ENCODE measurements at places on chromosomes 5 and 9.

DNA sequence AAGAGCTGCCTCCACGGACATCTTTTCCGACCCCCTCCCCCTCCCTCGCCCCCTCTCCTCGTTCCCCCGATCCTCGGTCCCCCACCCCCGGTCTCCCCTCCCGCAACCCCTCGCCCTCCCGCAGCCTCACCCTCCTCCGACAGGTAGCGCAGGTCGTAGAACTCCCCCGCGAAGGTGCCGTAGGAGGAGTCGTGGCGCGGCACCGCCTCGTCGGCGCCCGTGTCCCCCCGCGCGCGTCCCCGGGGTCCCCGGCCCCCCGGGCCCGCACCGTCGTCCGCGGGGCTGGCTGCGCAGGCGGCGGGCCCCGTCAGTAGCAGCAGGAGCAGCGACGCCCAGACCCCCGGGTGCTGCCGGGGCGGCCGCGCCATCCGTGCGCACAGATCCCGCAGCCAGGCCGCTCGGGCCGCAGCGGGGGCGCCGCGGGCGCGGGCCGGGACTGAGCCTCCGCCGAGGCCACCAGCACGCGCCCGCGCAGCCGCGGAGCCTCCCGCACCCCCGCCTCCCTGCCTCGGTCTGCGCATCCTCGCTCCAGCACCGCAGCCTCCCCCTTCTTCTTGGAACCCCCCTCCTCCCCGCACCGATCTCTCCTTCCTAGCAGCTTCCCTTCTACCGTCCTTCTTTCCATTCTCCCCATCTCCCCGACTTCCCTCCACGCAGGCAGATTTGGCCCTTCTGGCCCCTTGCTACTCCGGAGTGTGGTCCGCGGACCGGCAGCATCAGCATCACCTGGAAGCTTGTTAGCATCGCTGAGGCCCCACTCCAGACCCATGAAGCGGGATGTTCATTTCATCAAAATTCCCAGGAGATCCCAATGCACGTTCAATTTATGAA is at the start of gene FRRS1L:
TSS of gene FRRS1L (minus strand) at position 479 of the 831 bp plus-strand sequence. CDS start at position 368, 111 bp downstream.
- H3K4me3 ChIP-seq: peak within 1 kb of the TSS; percentile 9
- H3K27me3 ChIP-seq: no peaks in the 10 kb centered on the region
- no peak for DNase-seq
- no peak within 1 kb of the TSS for H3K27ac ChIP-seq
- no peaks in the 10 kb centered on the region for H3K4me1 ChIP-seq

DNA sequence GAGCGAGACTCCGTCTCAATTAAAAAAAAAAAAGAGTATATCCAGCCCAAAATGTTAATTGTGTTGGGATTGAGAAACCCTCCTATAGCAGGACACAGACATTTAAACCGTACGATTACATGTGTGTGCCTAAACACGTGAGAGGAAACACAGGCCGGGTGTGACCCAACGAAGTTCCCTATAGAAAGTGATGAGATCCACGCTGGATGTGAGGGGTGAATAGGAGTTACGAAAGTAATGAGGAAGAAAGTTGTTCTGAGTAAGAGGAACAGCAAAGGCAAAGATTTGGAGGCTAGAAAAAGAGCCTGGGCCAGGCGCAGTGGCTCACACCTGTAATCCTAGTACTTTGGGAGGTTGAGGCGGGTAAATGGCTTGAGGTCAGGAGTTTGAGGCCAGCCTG is 13.6 kb downstream of the NAIF1 start:
- H3K27me3 ChIP-seq: no peaks in the 10 kb centered on the region
- no peak overlapping the region for H3K4me3 ChIP-seq
- H3K36me3 ChIP-seq: no peaks in the 10 kb centered on the region
- H3K27ac ChIP-seq: no peak overlapping the region
- no peak for DNase-seq
- peaks cover 14% of the 10 kb centered on the region for H3K4me1 ChIP-seq

DNA sequence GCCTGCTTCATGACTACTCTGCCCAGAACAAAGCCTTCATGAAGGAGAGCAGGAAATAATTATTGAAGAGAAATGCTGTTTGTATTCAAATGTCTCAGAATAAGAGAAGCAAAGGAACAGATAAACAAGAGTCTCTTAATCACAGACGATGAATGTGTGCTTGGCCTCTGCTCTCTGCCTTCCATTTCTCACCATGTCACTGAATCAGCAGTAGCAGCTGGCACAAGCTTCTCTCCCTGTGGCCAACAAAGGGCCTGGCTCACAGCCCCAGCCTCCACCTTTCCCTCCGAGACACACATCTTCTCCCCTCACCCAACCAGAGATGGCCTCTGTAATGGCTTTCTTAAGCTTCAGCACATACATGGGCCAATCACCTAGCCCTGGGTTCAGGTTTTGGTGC is 128.1 kb upstream of the SLIT3 start:
- H3K4me1 ChIP-seq: no peaks in the 10 kb centered on the region
- no peak overlapping the region for H3K27ac ChIP-seq

- H3K36me3 ChIP-seq: no peaks in the 10 kb centered on the region
- no peaks in the 10 kb centered on the region for H3K27me3 ChIP-seq
- H3K4me3 ChIP-seq: peak overlapping the region; percentile 17
- peak; percentile 20 for DNase-seq
- H3K27ac ChIP-seq: peak overlapping the region; percentile 45
Observed at GRCh38 chr9:81737871-81738507, 48.6 kb upstream of the TLE1 start.

DNA sequence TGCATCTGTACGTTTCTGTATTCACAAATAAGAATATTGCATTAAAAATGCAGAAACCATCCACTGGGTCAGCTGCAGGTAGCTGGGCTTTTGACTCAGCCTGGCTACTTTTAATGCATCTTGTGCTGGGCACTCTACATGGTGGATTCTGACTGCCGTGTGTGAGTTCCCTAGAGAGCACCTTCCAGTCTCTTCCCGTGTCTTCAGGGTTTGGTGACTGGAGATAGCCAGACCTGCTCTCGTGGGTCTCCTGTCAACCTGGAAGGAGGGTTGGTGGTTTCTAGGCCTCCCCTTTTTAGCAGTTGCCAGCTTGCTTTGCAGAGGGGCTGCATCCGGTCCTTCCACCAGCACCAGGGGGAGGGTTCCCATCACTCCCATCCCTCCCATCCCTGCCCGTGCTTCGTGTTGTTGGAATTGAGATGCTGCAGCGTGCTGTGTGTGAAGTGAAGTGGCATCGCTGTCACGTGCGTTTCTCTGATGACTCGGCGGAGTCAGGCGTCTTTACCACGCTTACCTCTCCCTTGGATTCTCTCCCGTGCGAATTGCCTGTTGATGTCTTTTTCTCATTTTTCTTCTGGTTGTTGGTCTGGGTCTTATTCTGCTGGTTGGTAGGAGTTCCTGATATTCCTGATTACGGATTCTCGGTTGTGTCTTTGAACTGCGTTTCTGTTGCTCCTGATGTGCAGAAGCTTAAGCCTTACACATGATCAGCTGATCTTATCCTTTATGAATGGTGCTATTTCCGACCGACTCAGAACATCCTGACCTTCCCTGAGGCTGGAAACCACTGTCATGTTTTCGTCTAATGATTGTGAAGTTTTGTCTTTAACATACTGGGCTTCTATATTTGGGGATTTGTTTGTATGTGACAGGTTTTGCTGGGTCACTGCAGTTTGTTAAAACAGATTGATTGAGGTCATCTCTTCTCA is 16.9 kb downstream of the FBXW5 start:
- no peaks in the 10 kb centered on the region for H3K27me3 ChIP-seq
- peak overlapping the region; percentile 63 for H3K27ac ChIP-seq
- DNase-seq: no peak
- peaks cover 6% of the 10 kb centered on the region for H3K36me3 ChIP-seq
- H3K4me1 ChIP-seq: peaks cover 3% of the 10 kb centered on the region

GRCh38 chr5:22908129-22908528 is 55.0 kb upstream of the CDH12 start:
- no peaks in the 10 kb centered on the region for H3K36me3 ChIP-seq
- no peak for DNase-seq
- H3K4me3 ChIP-seq: no peak overlapping the region

DNA sequence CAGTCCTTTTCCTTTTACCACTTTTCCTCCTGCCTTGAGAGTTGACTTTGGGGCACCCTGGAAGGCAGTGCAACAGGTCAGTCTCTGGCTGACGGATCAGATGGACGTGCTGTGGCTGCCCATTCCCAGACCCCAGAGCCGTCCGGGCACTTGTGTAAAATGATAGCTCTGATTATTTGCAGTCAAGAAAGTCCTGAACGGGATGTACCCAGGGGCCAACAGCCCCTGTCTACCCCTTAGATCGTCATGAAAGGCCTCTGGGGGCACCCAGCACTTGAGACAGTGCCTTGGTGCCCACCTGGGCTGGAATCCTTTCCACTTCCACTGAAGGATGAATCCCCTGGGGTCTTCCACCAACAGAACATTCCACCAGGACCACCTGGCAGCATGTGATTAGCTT is 17.7 kb upstream of the ANGPTL2 start:
- no peak for DNase-seq
- no peak overlapping the region for H3K4me3 ChIP-seq
- H3K4me1 ChIP-seq: peaks cover 35% of the 10 kb centered on the region
- H3K27me3 ChIP-seq: no peaks in the 10 kb centered on the region
- H3K36me3 ChIP-seq: no peaks in the 10 kb centered on the region

- no peaks in the 10 kb centered on the region for H3K36me3 ChIP-seq
- H3K4me3 ChIP-seq: no peak overlapping the region
- no peaks in the 10 kb centered on the region for H3K27me3 ChIP-seq
- H3K4me1 ChIP-seq: no peaks in the 10 kb centered on the region
Observed at GRCh38 chr9:107064378-107064777, 201.4 kb downstream of the ZNF462 start.

DNA sequence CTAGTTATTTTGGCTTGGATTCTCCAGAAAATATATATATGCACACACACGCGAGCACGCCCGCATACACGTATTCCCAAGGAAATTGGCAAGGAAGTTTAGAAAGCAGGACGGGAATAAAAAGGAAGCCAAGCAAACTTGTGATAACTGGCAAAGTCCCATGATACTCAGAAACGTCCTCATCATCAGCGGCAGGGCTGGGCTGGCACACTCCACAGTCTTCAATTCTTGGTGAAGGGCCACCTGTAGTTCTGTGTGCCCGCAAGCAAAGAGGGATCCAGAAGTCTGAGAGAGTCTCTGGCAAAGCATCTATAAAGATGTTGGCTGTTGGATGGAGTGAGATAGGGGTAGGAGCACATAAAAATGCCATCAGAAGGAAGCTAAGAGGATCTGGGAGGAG is 289.3 kb upstream of the CTNND2 start:
- no peaks in the 10 kb centered on the region for H3K36me3 ChIP-seq
- no peaks in the 10 kb centered on the region for H3K4me1 ChIP-seq
- H3K27ac ChIP-seq: no peak overlapping the region
- H3K27me3 ChIP-seq: no peaks in the 10 kb centered on the region
- DNase-seq: no peak

- no peak overlapping the region for H3K27ac ChIP-seq
- no peak for DNase-seq
- no peaks in the 10 kb centered on the region for H3K4me1 ChIP-seq
- H3K4me3 ChIP-seq: no peak overlapping the region
Observed at GRCh38 chr5:31427013-31427723, 104.7 kb downstream of the DROSHA start.

- no peaks in the 10 kb centered on the region for H3K27me3 ChIP-seq
- no peak overlapping the region for H3K4me3 ChIP-seq
- H3K27ac ChIP-seq: no peak overlapping the region
- DNase-seq: no peak
- no peaks in the 10 kb centered on the region for H3K36me3 ChIP-seq
- no peaks in the 10 kb centered on the region for H3K4me1 ChIP-seq
Observed at GRCh38 chr5:32317041-32317440, 4.3 kb upstream of the MTMR12 start.

DNA sequence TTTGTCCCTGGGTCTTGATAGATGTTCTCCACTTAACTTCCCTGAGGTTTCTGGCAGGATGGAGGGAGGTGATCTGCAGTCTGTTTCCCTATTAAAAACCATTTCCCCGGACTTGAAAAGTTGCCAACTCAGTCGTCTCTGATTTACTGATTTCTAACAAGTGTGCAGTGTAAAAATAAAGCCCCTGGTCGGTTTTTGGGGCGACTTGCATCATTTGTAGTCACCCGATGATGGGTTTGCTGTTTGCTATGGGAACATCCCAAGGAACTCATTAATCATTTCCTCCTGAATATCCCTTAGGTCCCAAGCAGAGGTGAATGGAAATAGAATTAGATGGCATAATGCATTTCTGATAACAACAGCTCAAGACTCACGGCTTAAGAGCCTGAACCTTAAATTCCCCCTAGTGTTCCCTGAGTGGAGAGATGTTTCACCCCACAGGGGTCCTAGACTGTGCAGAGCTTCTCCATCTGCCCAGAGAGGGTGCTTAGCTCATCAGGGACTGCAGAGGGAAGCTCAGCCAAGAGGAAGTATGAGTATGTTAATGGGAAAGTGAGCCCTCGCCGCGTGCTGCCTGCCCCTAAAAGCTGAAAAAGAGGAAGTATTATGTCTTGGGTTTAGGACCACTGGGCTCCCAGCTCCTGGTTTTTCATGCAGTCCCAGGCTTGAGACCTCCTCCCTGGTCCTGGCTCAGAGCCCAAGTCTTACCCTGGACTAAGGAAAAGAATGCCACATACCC is 115.1 kb upstream of the DAP start:
- no peaks in the 10 kb centered on the region for H3K4me1 ChIP-seq
- no peaks in the 10 kb centered on the region for H3K27me3 ChIP-seq
- no peaks in the 10 kb centered on the region for H3K36me3 ChIP-seq

- H3K36me3 ChIP-seq: no peaks in the 10 kb centered on the region
- DNase-seq: no peak
- H3K4me1 ChIP-seq: no peaks in the 10 kb centered on the region
- no peak overlapping the region for H3K27ac ChIP-seq
- no peaks in the 10 kb centered on the region for H3K27me3 ChIP-seq
- H3K4me3 ChIP-seq: no peak overlapping the region
Observed at GRCh38 chr9:23117616-23118015, 671.0 kb downstream of the DMRTA1 start.

DNA sequence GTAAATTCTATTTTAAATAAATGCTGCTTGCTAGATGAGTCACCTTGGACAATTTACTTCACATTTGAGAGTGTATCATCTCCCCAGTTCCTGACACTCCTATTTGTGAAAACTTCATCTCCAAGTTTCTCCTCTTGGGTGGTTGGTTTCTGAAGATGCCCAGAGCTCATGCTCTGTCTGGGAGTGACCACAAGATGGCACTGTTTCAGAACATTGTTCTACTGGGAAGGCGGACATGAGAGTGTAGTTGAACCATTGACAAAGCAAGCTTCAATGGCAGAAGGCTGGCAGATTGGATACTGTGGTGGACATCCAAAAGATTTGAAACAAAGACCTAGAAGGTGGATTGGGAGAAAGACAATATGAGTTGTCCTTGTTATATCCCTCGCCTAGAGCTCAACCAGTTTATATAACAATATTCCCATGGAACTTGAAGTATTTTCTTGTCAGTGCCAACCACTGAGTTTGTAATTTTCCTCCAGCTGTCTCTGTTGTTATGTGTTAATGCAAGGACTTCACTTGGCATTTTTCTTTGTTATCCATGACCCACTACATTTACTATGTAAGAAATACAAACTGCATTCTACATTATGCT is 234.3 kb upstream of the ANKH start:
- DNase-seq: peak; percentile 7
- no peak overlapping the region for H3K4me3 ChIP-seq
- H3K27ac ChIP-seq: no peak overlapping the region
- H3K36me3 ChIP-seq: no peaks in the 10 kb centered on the region
- H3K27me3 ChIP-seq: no peaks in the 10 kb centered on the region

GRCh38 chr5:59596586-59597350 is 296.8 kb downstream of the PDE4D start:
- no peaks in the 10 kb centered on the region for H3K27me3 ChIP-seq
- DNase-seq: no peak
- H3K27ac ChIP-seq: no peak overlapping the region
- no peak overlapping the region for H3K4me3 ChIP-seq
- no peaks in the 10 kb centered on the region for H3K36me3 ChIP-seq

Measured in thoracic aorta (tissue), 2 donors.